ENCODE measurements at places on chromosomes 7 and 10.

- no peak for DNase-seq
These were observed 2.4 kb upstream of the LDB3 start for GRCh38 chr10:86665868-86666267.

- DNase-seq: no peak
These were observed 39.6 kb downstream of the PDGFA start for GRCh38 chr7:479948-480499.

DNA sequence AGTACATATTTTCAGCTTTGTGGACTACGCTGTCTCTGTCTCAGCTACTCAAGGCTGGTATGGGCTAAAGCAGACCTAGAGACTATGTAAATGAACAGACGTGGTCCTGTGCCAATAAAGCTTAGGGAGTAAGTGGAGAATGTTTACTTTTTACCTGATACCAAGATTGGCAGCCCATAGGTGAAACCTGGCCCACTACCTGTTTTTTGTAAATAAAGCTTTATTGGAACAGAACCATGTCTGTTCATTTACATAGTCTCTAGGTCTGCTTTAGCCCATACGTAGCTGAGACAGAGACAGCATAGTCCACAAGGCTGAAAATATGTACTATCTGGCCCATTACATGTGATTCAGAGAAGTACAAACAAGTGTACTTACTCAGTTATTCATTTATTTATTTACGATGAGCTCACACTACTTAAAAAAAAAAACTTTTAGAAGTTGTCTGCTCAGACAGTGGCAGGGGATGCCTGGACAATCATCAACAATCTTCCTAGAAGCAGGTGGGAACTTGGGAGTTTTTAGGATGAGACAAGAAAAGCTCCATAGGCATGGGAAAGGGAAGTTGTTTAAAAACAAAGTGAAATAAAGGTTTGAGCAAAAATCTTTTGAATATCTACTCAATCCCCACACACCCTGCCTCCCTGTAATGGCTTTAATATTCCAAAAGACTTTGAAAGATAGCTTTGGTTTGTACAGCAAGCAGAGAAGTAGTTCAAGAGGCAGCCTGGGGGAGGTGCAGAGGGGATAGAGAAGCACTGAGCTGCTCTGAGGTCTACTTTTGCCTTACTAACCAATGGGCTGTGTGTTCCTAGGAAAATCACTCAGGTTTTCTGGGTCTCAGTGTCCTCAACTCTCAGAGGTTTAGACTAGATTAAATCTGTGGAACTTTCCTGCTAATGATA, 114.4 kb upstream of the AFAP1L2 start:
- no peak for DNase-seq

- no peak for DNase-seq
These were observed 18.7 kb downstream of the SRRM3 start for GRCh38 chr7:76220185-76221057.

DNA sequence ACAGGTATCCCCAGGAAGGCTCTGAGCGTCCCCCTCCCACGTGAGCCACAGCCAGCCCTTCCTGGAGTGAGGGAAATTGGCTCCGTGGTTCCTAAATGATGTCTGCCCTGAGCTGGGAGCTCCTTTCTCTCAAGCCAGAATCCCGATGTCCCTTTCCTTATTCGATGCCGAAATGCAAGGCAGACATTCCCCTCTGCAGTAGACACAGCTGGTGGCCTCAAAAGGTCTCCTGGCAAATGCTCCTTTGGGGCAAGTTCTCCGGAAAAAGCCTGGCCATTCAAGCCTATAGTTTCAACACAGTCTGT, 98.9 kb downstream of the HIP1 start:
- DNase-seq: no peak

DNA sequence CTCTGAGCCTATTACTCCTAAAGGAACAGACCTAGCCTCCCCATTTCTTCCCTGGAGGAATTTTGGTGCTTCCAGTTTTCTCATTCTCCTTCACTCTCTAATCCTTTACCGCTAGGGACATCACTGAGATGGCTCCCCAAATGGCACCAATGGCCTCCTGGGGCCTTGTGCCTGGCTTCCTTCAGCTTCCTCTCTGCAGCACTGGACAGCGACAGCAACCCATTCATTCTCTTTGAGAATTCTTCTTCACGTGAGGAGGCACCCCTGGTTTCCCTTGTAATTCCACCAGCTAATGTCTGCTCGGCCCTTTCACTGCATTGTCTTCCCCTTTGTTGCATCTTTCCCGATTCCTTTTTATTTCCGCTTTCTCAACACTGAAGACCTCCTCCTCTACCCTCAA, 24.6 kb upstream of the KDM7A start:
- no peak for DNase-seq

- no peak for DNase-seq
These were observed 12.2 kb downstream of the DOCK4 start for GRCh38 chr7:112193915-112194502.

DNA sequence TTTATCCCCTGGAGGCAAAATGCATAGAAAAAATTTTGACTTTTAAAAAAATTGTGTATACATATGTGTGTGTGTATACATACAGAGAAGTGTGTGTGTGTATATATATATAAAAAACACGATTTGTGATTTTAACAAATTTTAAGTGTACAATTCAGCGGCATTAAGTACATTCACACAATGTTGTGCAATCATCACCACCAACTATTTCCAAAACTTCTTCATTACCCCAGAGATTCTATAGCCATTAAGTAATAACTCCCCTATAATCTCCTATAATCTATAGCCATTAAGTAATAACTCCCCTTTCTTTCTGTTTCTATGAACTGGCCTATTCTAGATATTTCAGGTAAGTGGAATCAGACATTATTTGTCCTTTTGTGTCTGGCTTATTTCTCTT, 20.7 kb upstream of the CAMK2B start:
- no peak for DNase-seq
